Dorsolateral prefrontal cortex (tissue), 122 donors: ENCODE measurements at places on chromosomes 2 and 18.

DNA sequence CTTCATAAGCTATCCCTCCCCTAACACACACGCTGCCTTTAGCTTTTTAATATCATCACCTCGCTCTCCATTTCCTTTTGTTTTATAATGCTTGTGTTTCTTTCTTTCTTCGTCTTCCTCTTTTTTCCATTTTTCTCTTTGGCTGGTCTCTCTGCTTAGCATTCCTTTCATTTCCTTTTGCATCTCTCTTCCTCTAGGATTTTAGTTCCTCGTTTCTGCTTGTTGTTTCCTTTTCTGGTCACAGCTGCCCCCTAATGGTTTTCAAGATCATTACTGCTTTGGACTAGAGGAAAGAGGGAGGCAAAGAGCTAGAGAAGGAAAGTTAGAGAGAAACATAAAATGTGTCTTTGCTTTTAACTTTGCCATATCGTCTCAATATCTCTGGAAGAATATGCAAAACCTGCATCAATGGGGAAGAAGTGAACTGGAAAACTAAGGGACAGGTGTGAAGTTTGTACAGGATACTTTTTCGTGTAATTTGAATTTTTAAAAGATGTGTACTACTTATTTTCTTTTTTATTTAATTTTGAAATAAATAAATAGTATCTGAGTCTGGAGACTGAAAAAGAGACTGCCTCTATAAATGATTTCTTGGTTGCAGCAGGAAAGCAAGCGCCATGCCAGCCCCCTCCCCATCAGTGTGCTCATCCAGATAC is 6.3 kb upstream of the NRP2 start:
- no peak for DNase-seq

DNA sequence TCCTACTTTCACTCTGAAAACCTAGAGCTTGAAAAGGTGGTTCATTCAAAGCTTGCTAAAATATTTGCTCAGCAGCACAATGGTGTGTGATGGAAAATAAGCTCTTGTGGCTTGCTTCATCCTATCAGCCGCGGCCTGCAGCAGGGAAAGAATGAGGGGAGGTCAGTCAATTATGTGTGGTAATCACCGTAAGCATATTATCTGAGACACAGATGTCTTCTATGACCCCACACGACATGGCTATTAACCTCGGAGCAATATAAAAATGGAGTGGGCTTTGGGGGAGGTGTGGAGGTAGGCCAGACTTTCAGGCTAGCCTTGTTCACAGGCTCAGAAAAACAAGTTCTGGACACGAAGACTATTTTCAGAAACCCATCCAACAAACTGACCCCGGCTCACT is 98.4 kb upstream of the SIX3 start:
- DNase-seq = no peak

DNA sequence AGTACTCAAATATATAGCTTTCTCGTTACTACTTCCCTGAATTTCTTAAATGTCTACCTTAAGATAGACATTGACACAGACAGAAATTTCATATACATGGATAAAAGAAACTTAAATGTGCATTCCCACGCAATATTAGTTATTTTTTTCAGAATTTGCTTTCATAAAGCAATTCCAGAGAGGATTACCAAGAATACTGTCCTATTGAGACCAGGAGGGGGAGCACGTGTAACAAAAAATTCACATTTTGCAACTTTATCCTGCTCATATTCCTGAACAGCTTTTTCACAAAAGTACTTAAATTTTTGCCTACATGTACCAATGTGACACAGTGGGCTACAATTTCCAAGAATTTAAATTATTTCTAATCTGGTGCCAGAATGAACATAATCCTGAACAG is 30.7 kb upstream of the ERCC3 start:
- DNase-seq = no peak

- no peak for DNase-seq
These were observed 83.9 kb downstream of the MARCO start for GRCh38 chr2:119025762-119026351.

GRCh38 chr2:207071820-207072219 is 93.9 kb downstream of the KLF7 start:
- DNase-seq = no peak

- no peak for DNase-seq
These were observed 29.2 kb downstream of the MROH2A start for GRCh38 chr2:233807215-233807865.

DNA sequence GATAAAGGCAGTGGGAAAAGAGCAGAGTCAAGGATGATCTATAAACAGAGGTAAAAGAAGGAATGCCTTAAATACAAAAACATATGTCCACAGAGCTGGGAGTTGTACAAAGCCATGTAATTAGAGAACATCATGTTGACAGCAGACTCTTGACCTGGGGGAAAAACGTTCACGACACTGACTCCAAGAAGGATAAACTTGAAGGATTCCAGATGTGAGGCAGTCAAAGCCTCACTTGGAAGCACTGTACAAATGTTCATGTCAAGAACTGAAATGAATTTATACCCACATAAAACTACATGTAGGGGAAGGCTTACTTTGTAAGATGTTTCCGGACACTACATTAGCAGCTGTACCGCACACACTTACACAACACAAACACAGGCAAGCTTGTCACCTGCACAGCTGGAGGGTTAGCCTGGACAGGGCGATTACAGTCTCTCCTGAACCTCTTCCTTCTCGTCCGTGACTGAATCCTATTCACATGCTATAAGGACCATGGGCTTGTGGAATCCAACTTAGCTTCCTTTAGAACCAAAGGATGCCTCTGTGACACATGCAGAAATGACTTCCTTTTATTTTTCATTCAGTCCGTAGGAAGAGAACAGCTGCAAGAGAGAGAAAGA is 88.6 kb downstream of the SH3YL1 start:
- no peak for DNase-seq

- no peak for DNase-seq
These were observed 723 bp upstream of the SLC30A3 start for GRCh38 chr2:27263287-27264252.

DNA sequence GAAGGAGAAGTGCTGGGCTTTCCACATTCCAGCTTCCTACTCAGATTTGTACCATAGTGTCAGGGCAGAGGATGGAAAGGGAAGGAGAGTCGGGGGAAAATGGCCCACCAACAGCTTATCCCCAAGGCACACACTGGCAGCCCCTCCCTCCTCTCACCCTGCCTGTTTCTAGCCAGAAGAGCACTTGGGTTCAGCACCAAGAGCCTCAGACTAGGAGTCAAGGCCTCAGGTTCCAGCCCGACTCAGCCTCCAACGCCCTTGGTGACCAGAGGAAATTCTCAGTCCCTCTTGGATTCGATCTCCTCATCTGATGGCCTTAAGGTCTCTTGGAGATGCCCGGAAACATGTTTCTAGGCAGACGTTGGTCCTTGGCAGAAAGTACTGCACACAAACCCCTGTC is 53.9 kb downstream of the TNS1 start:
- no peak for DNase-seq

GRCh38 chr2:143946436-143947391 is 573.2 kb downstream of the ZEB2 start:
- DNase-seq = no peak

DNA sequence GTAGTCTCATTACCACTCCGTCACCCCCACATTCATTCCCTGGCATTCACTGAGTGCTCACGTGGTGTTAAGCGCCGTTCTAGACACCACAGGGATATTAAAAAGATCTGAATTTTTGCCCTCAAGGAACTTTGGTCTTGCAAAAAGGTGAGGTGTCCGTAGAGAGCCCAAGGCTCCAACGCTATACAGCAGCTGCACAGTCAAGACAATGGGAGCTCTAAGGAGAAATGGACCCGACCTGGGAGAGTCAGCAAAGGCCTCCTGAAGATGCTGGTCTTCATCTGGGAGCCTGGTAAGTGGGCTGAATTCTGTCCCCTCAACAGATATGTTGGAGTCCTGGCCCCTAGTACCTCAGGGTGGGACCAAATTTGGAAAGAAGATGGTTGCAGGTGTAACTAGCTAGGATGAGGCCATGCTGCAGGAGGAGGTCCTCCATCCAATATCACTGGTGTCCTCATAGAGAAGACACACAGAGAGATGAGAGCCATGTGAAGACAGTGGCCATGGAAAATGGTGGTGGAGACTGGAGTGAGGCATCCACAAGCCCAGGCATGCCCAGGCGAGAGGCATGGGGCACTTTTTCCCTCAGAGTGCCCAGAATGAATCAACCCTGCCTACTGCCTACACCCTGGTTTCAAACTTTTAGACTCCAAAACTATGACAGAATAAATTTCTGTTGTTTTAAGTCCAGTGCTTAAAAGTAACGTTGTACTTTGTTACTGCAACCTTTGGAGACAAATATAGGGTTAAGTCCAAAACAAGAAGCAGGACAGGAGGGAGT is 247.3 kb downstream of the TTC32 start:
- DNase-seq = no peak

GRCh38 chr2:121634354-121635307 is 14.6 kb downstream of the CLASP1 start:
- DNase-seq = no peak

- no peak for DNase-seq
These were observed 4.1 kb downstream of the RHBDD1 start for GRCh38 chr2:226839951-226840350.

GRCh38 chr2:171227066-171227782 is 66.5 kb upstream of the TLK1 start:
- DNase-seq = no peak

GRCh38 chr2:6657136-6657535 is 208.6 kb downstream of the CMPK2 start:
- no peak for DNase-seq

GRCh38 chr2:227460833-227461232 is 11.1 kb upstream of the AGFG1 start:
- DNase-seq = no peak

DNA sequence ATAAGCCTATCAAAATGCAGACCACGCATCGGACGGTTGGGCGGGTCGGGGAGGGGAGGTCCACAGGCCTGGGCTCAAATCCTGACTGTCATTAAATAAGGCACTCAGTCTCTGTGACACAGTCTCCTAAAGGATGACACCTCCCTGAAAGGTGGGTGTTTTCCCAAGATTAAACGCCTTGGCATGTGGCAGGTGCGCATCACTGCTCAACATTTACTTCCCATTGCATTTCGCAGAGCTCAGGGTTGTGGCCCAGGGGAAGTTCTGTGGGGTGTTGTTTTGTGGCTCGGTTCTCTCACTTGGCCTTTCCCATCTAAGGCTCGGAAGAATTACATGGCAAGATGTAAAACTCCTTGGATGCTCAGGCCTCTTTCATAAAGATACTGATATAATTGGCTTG is 107.4 kb downstream of the NCK2 start:
- no peak for DNase-seq

DNA sequence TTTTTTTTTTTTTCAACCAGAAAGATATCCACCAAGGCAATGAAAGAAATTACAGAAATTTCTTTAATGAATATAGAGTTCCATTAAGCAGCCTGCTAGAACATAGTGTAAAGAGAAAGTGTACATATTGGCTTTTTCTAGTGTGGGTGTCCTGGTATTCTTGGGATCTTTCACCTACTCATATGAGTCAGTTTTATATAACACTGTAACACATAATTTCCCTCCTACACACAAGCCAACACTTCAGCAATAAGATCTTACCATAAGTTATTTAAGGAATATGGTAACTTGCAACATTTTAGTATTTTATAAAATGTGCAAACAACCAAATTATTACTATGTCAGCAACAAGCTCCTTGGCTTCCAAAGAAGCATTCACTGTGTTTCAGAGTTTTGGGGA is 59.9 kb downstream of the ZRANB3 start:
- DNase-seq = no peak

DNA sequence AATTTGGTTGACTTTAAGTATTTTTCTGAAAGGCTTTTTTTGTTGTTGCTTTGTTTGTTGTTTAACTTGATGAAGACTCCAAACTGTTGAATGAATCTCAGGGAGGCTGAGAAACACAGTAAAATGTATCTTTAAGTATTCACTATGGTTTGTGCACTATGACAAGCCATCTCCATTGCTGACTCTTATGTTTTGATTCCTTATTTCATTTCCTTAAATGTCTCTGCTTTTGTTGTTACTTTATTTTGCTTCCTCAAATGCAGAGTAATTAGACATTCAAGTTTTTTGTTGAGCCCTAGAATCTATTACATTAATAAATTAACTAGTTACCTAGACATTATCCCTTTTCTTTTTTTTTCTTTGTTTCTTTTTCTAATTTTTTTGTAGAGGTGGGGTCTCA is 46.3 kb upstream of the SLC39A10 start:
- DNase-seq = no peak

- DNase-seq = no peak
These were observed 106.7 kb downstream of the MEIS1 start for GRCh38 chr2:66541646-66542045.

DNA sequence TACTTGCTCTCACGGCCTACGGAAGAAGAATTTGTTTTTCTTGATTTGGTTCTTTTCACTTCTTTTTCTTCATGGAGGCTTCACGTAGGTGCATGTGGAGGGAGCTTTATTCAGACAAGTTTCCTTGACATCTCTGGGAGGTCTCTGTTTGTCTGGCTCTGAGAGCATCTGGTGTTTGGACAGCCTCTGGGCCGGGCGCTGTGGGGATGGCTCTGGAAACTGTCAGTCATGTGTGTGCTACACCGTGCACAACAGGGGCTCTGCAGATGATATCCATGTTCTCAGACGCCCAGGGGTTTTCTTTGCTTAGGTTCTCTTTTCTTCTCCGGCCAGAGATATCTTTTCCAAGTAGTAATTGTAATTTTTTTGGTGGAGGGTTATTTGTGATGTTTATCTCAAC is 130.7 kb downstream of the SH3RF3 start:
- DNase-seq = no peak

GRCh38 chr18:60059216-60059615 is 159.4 kb downstream of the PMAIP1 start:
- no peak for DNase-seq

DNA sequence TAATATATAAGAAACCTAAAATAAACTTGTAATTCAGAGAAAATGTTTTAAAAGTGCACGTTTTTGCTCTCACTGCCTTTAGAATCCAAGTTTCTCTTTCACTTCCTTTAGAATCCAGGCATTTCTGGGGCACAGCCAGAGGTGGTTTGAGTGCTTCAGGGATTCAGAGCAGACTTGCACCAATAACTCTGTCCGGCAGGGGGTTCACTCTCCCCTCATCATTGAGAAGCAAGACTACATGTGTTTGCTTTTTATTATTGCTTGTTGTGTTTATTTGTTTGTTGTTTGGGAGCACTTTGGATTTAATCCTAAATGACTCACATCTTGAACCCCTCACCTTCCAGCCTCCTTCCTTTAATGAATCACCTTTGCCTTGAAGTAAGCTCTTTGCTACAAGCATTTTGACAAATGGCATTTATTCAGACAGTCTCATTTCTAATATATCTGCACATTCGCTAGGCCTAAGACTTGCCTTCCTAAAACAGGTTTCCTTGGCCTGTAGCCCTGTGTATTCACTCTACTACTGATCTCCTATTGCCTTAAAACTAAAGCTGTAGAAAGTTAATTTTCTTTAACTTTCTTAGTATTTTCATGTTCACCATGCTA is 233.5 kb upstream of the ATP5MC3 start:
- DNase-seq = no peak

DNA sequence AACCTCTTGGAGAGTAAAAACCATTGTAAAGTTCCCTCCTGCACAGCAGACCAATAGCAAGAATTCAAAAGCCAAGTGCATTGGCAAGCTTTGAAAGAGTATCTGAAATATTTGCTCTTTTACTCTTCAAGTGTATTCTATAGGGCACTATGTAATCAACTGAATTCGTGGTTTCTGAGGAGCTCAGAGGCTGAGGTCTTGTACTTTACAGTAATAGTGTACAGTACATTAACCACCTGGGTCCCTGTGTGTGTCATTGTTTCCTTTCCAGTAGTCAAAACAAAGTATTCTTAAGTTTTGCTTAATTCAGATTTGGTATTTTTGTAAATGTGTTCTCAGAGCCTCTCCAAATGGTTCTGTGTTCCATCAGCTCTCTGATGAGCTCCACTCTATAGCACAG is 769.7 kb downstream of the LRRTM4 start:
- DNase-seq = no peak

- peak; percentile 14 for DNase-seq
These were observed 1050.7 kb upstream of the CELF4 start for GRCh38 chr18:38616306-38616705.
